ENCODE measurements at places on chromosomes 11 and 22.

DNA sequence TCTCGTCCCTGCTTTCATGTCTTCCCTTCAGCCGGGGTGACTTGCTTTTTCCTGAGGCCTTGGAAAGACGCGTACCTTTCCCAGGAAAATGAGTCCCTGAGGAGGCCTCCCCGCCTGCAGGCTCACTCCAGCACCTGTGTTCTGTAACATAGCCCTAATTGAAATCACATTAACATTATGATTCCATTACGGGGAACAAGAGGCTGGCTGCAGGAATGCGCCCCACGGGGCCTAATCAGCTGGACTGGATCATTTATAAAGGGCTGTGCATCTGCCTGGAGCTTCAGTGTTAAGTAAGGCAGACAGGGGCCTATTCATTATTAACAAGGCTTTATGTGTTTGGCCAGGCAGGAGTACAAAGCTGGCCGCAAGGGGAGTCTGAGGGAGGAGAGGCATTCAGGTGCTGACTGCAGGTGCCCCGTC is 41.9 kb upstream of the TSPAN18 start:
- DNase-seq, result no peak

- no peak for DNase-seq
These were observed 488 bp upstream of the SELENOM start for GRCh38 chr22:31107894-31108218.

- DNase-seq, result no peak
These were observed 1388.7 kb downstream of the BRD1 start for GRCh38 chr22:48438800-48439559.

DNA sequence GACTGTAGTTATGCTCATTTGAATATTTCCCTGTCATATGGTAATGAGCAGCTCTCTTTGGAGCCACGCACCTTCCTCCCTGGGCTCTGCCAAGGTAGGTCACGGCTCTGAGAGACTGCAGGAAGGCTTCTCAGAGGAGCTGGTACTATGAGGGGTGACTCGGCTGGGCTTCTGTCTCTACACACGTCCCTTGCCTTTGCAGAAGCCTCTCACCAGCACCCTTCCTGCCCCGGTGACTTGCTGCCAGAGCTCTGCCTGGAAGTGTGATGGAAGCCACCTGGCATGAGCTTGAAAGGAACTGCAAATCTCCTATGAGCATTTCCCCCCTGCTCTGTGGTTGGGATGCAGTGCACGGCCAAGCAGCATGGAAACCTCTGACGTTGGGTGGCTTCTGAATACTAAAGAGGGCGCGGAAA is 74.2 kb downstream of the KIRREL3 start:
- DNase-seq, result no peak

GRCh38 chr11:75241036-75241905 is 697 bp downstream of the TPBGL start:
- DNase-seq, result peak; percentile 58
